SJSA1 (cell line): ENCODE measurements at places on chromosomes 7 and 10. TPM values are rescaled to one million over a fixed set of nuclear protein-coding genes. Genes with fewer than 3 reads are reported as not detected.

The SLC39A12 gene
- total RNA-seq, result not detected in 2 replicates

The PLCE1 gene
- 3.7 and 8.1 TPM in 2 replicates for total RNA-seq

GRCh38 chr7:38476764-38477163, 154.4 kb downstream of the AMPH start:
- no peaks in the 10 kb centered on the region for H3K4me1 ChIP-seq
- DNase-seq, result no peak
- no peaks in the 10 kb centered on the region for H3K27me3 ChIP-seq
- H3K36me3 ChIP-seq, result no peaks in the 10 kb centered on the region
- no peak overlapping the region for H3K4me3 ChIP-seq

DNA sequence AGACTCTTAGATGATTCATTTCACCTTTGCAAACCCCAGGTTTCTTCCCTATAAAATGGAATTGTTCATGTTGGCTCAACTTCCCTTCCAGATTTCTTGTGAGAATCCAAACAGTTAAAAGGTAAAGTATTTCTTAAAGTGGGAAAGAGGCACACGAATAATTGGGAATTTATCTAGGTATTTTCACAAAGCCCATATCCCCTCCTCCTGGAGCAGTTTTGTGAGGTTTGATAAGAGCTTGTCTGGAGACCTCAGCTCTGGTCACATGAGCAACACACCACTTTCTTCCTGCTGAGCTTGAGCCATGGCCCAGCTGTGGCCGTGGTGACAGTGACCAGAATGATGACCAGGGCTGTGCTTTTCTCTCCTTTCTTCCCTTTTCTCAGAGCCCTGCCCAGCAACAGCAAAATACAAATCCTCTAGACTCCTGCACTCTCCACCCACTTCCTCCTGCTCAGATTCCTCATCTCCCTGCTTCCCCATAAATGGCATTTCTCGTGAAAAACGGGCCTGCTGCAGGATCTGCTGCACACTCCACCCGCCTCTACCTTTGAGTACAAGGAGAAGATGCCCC, 87.7 kb downstream of the PIK3CG start:
- H3K4me3 ChIP-seq, result no peak overlapping the region
- DNase-seq, result no peak
- no peak overlapping the region for H3K27ac ChIP-seq
- H3K4me1 ChIP-seq, result no peaks in the 10 kb centered on the region

GRCh38 chr7:110607050-110607857, 483.7 kb upstream of the LRRN3 start:
- H3K4me1 ChIP-seq, result no peaks in the 10 kb centered on the region
- no peak overlapping the region for H3K4me3 ChIP-seq
- no peak for DNase-seq

GRCh38 chr7:1883031-1883761, 213.1 kb downstream of the ELFN1 start:
- H3K4me1 ChIP-seq, result peaks cover 24% of the 10 kb centered on the region
- H3K27ac ChIP-seq, result peak overlapping the region; percentile 14; the same call in 1 of the 2 replicates
- peak; percentile 95 for DNase-seq
